ENCODE measurements at places on chromosomes 13 and 19. TPM values are rescaled to one million over a fixed set of nuclear protein-coding genes. Genes with fewer than 3 reads are reported as not detected.
A peak's percentile ranks its signal among the peaks of the same experiment; 100 is the strongest.

DNA sequence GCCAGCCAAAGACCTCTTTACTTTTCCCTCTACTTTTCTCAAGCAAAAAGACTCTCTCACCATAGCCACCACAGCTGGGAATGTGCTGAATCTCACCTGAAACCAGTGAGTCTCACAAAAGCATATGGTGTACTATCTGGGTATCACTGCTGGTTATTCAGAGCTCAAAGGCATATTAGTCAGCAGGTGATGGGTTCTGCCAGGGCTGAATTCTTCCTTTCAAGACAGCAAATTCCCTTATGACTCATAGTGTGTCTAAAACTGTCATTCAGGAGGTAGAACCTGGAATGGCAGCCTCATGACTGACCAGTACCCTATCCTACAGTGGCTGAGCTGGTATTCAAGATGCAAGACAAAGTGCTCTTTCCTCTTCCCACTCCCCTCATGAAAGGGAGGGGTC, 2859.1 kb downstream of the PCDH9 start:
- no peaks in the 10 kb centered on the region for H3K27me3 ChIP-seq
- no peak overlapping the region for H3K4me3 ChIP-seq
- no peak overlapping the region for H3K27ac ChIP-seq
- H3K36me3 ChIP-seq = no peaks in the 10 kb centered on the region

DNA sequence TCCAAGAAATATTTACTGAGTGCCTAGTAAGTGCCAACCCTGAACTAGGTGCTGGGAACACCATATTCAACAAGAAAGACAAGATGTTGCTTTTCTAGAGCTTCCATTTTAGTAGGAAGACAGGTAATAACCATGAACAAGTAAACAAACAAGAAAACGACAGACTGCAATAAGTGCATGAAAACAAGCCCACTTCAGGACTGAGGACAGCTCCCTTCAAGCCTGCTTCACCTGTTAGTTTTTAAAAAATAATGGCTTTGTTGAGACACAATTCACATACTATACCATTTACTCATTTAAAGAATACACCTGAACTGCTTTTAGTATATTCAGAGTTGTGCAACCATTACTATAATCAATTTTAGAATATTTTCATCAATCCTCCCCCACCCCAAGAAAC, 30.4 kb downstream of the CYP4F22 start:
- no peak overlapping the region for H3K27ac ChIP-seq
- H3K4me1 ChIP-seq = no peaks in the 10 kb centered on the region

- H3K4me3 ChIP-seq = no peak overlapping the region
- peaks cover 6% of the 10 kb centered on the region for H3K4me1 ChIP-seq
- no peak overlapping the region for H3K27ac ChIP-seq
- no peak for DNase-seq
- H3K36me3 ChIP-seq = no peaks in the 10 kb centered on the region
Observed at GRCh38 chr13:112110479-112110878, 43.5 kb downstream of the SOX1 start.

GRCh38 chr19:50371914-50372475, 4.3 kb upstream of the NR1H2 start:
- H3K27me3 ChIP-seq = no peaks in the 10 kb centered on the region
- no peaks in the 10 kb centered on the region for H3K36me3 ChIP-seq
- H3K4me1 ChIP-seq = no peaks in the 10 kb centered on the region
- no peak for DNase-seq

- H3K4me1 ChIP-seq = no peaks in the 10 kb centered on the region
- no peaks in the 10 kb centered on the region for H3K27me3 ChIP-seq
- H3K36me3 ChIP-seq = no peaks in the 10 kb centered on the region
Observed at GRCh38 chr19:41706741-41707501, 1.5 kb upstream of the CEACAM5 start.

DNA sequence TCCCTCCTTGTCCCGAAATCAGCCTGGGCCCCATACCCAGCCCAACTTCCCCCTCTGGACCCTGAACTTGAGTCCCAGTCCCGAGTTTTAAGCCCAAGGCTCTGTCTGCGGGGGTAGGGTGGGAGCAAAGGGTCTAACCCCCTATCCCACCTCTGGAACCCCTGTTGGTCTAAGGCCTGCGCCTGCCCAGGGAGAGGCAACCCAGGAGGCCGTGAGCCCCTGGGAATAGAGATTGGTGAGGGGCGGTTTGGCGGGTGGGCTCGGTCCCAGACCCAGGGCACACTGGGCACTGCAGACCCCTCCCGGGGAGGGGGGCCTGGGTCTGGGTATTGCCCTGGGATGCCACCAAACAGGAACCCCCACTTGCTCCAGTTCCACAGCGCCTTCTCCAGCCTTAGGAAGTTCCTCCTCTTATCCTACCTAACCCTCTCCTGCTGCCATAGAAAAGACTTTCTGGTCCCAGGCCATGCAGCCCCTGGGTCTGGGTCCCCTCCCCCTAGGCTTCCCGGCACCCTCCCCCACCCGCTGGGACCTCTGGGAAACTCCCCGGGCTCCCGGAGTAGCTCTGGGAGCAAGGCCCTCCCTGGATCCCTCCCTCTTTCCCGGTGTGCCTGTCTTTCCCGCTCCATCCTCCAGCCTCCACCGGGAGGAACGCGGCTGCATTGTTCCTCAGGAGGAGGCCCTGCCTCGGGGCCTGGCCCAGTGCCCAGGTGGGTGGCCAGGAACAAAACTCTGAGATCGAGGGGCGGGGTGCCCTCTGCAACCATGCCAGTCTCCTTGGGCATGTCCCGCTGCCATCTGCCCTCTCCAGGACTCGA, 33.6 kb upstream of the NANOS3 start:
- peak overlapping the region; percentile 93 for H3K27ac ChIP-seq
- peak; percentile 66 for DNase-seq
- H3K36me3 ChIP-seq = no peaks in the 10 kb centered on the region
- peak overlapping the region; percentile 81 for H3K4me3 ChIP-seq
- peaks cover 49% of the 10 kb centered on the region for H3K4me1 ChIP-seq

GRCh38 chr19:32997716-32998355, 25.8 kb downstream of the FAAP24 start:
- no peaks in the 10 kb centered on the region for H3K27me3 ChIP-seq
- peaks cover 5% of the 10 kb centered on the region for H3K36me3 ChIP-seq
- H3K27ac ChIP-seq = peak overlapping the region; percentile 39

TEX29 gene
- total RNA-seq = not detected

CNFN gene
- 4.1 TPM for total RNA-seq

GYS1 gene
- total RNA-seq = 65.3 TPM

OR7D2 gene
- total RNA-seq = not detected

DPF1 gene
- 5.0 TPM for total RNA-seq

Data from Caco-2 (cell line).